ENCODE measurements at places on chromosomes 5 and 9.

- no peak for DNase-seq
Observed at GRCh38 chr9:104258296-104259011, 164.3 kb downstream of the SMC2 start.

- DNase-seq, result no peak
Observed at GRCh38 chr9:104386425-104387069, 117.5 kb upstream of the OR13F1 start.

GRCh38 chr5:137734962-137735554 is 831 bp downstream of the KLHL3 start:
- no peak for DNase-seq

- no peak for DNase-seq
Observed at GRCh38 chr9:114988962-114989599, 58.7 kb upstream of the TNFSF8 start.

DNA sequence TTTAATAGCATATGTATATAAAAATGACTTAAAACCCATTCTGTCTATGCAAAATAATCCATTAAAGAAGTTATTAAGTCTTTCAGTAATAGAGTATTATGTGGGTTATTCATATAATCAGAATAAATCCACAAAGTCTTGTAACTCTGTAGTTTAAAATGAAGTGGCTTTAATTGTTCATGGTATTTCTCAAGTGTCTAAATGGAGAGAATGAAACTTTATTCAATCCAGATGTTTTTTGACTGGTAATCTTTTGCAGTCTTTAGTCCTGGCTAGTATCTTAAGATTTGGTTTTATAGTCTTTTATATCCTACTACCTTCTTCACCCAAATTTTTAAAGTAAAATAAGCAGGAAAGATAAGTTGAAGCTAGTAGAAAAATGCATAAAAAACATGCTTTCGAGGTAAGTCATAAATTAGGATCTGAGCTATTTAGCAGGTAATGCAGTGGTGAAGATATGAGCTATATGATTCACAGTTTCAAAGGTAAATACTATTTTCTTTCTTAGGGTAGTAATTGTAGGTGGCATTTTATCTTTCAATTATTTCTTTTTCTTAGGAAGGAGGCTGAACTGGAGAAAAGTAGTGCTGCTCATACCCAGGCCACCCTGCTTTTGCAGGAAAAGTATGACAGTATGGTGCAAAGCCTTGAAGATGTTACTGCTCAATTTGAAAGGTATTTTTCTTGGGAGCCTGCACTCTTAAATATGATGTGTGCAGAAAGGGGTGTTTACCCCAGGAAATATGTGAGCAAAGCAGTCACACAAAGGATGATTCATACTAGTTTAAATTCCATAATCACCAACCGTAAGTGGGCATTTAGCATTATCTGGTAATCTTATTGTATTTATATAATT is 17.9 kb downstream of the HMMR start:
- no peak for DNase-seq

DNA sequence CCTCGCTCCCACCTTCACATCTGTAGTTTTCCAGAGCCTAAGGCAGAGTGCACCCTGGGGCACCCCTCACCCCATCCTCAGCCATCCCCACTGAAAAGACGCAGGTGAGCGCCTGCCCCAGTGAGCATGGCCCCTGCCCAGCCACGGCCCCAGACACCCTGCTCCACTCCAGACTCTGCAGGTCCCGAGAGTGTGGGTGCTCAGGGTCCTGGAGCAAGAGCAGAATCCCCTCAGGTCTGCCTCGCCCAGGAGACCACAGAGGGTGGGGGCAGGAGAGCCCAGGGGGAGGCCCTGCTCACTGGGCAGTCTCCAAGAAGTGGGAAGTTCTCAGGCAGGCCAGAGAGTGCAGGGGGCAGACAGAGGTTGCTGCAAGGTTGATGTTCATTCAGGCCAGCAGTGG is 158.6 kb upstream of the PPP1R26 start:
- DNase-seq, result no peak

- DNase-seq, result no peak
Observed at GRCh38 chr9:99076483-99077171, 28.3 kb upstream of the TGFBR1 start.

All from RWPE2 (cell line).